Stimulated activated CD4-positive, alpha-beta T cell treated with anti-CD3 and anti-CD28 coated beads, Interleukin-4, amount 100 ng/mL, for 48 hours (primary cell): ENCODE measurements at places on chromosomes 6 and 20.

GRCh38 chr6:70389261-70389660 is 24.0 kb upstream of the FAM135A start:
- DNase-seq = no peak

- DNase-seq = no peak
These were observed 208.7 kb upstream of the PRND start for GRCh38 chr20:4512891-4513550.

- peak; percentile 79 for DNase-seq
These were observed at the start of gene PPP1R18 for GRCh38 chr6:30686009-30686907. PPP1R18 (minus strand) TSS chr6:30686645; CDS start chr6:30686018, 627 bp downstream.

DNA sequence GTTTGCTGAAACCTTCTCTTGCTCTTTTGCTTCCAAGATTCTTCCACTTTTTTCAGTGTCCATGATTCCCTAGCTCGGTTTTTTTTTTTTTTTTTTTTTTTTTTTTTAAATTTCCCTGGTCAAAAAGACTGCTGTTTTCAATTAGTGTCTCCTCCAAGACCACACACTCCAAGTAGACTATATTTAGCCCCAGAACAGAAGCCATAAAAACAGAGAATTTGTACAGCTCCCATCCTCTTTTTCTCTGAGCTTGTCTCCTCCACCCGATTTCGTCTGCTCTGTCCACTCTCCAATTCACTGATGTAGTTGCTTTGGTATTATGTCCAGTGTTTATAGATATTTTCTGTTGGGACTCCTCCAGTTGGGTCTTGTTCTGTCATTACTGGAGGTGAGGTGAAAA is 37.6 kb downstream of the RSPH3 start:
- no peak for DNase-seq

DNA sequence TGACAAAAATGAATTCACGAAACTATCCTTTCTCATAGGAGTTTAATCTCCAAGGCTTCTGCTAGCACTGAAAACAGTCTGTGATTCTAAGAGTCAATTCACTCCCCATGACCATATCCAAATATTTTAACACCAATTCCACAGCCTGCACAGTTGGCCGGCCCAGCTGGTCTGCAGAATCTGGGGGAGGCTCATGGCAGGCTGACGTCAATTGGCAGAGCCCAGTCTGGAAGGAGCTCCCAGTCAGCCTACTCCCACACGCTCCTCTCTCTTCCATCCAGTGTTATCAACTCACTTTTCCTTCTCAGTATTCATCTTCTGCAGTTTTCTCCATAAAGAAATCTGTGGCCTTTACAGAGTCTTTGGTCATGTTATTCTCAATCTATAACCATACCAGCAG is 111.0 kb downstream of the TBXT start:
- DNase-seq = no peak

DNA sequence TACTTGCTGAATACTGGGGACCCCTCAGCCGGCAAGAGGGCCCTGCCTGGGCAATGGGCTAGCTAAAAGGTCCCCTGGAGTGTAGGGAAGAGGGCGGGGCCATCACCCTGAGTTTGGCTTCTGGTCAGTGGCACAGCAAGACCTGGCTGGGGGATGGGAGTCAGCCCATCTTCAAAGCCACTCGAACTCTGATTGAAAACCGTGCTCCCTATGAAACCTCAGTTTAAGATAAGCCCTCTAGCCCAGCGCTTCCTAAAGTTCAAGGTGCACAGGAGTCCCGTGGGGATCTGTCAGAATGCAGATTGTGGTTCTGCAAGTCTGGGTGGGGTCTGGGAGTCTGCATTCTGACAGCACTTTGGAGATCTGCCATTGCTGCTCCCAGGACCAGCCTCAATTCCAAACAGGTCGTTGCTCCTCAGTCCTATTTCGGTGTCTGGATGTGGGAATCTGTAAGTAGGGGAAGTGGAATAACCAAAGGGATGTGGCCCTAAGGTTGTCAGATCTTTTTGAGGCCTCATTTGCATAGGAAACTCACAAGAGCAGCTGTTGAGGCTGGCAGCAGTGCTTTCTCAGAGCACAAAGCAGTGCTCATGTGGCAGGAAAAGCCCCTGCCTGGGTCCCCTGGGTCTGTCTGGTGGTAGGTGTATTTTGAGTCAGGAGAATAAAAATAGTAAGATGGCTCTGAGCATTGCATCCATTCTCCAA is 85.3 kb upstream of the SCP2D1 start:
- DNase-seq = no peak

DNA sequence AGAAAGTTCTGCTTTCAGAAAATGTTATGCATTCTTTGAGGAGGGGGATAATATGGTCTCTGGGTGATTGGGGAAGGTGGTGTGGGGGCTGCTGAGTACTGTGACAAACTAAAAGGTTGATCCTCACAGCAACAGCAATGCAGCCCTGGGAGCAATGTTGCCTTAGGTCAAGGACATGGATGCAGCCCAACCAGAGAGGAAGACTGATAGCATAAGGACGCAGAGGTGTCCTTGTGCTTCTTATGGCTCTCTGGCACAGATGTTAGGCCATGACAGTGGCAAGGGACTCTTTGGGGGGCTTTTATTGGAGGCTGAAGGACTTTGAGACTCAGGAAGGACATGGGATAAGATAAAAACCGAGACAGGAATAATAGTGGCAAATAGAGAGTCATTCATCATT is 186.2 kb upstream of the PHACTR1 start:
- DNase-seq = no peak

GRCh38 chr20:35463455-35464300 is 8.3 kb downstream of the CEP250 start:
- DNase-seq = peak; percentile 32

GRCh38 chr6:63278916-63279315 is 40.9 kb downstream of the LGSN start:
- DNase-seq = no peak

GRCh38 chr6:125169058-125169457 is 15.5 kb downstream of the TPD52L1 start:
- no peak for DNase-seq

- no peak for DNase-seq
These were observed 113.9 kb downstream of the PRDM1 start for GRCh38 chr6:106199998-106200397.
